ENCODE measurements at places on chromosomes 12 and 14.
A peak's percentile ranks its signal among the peaks of the same experiment; 100 is the strongest.

- no peak for DNase-seq
These were observed 1071.0 kb downstream of the SLC6A15 start for GRCh38 chr12:83841620-83842019.

- DNase-seq = no peak
These were observed 68.7 kb downstream of the NIN start for GRCh38 chr14:50762001-50762930.

DNA sequence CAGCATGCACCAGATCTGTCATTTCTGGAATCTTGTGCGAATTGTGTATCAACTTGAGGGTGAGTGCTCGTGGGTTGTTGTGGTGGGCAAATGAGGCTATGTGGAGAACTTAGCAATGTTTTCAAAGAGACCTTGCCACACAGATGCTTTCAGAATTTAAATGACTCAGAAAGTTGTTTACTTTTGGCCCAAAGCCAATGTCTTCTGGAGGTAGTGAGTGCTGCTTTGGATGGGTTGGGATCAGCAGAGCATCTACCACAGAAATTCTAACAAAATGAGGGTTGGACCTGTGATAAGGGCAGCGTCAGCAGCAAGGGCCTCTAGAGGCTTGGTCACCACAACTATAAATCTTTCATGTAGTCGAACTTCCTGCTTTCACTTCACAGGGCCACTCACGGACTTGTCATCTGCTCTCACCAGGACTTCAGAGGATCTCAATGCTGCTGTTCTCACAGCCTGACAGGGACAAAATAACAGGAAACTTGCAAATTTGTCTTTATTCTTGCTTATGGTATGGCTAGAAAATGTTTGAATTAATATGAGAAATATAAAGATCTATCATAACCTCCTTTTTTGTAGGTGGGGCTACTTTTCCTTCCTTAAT, 111.4 kb downstream of the DACT1 start:
- peak; percentile 89 for DNase-seq

DNA sequence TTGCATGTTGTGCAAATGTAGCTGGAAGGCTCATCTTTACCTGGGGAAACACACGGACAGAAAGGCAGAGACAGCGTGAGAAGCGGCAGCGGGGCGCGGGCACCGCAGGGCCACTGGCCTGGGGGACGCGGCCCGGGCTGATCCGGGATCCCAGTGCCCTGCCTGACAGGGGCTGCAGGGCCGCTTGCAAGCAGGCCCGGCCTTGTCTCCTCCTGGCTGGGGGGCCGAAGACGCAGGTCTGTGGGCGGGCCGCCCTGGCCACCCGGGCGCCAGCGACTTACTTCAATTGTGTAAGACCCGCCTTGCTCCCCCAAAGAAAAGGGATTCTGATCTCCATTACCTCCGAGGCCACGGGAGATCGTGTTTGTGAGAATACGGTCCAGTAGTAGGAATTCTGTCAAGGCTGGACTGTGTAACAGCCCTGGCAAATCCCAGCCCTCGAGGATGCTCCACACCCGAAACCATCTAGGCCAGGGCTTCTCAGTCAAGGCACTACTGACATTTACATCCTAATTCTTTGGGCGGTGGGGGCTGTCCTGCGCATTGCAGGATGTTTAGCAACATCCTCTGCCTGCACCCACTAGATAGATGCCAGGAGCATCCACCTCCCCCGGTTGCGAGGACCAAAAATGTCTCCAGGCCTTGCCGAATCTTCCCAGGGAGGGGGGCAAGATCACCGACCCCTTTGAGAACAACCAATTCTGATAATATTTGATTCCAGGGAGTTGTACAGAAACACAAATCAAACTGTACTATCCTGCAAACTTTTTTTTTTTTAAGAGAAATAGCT, 95.6 kb downstream of the BCL11B start:
- DNase-seq = no peak

GRCh38 chr12:12315838-12316237, 34.2 kb downstream of the MANSC1 start:
- DNase-seq = no peak

DNA sequence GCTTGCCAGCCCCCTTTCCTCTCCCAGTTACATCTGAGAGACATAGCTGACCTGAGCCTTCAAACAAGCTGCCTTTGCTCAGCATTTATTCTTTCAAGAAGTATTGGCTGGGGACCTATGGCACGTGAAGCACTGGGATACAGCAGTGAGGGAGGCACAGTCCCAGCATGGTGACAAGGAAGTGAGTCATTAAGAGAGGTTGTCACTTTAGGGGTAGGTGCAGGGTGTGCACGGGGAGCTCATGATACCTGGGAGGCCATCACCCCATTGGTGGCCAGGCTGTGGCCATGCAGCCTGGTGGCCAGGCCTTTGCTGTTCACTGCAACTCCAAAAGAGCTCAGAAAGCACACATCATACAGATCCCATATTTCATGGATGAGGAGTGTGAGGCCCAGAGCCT, 5.7 kb upstream of the KRT75 start:
- DNase-seq = no peak

- peak; percentile 59 for DNase-seq
These were observed 2.2 kb downstream of the SCARB1 start for GRCh38 chr12:124861492-124861891.

GRCh38 chr12:632102-632696, 31.0 kb downstream of the NINJ2 start:
- peak; percentile 82 for DNase-seq

- no peak for DNase-seq
These were observed 158.2 kb upstream of the DIO3 start for GRCh38 chr14:101402936-101403660.

DNA sequence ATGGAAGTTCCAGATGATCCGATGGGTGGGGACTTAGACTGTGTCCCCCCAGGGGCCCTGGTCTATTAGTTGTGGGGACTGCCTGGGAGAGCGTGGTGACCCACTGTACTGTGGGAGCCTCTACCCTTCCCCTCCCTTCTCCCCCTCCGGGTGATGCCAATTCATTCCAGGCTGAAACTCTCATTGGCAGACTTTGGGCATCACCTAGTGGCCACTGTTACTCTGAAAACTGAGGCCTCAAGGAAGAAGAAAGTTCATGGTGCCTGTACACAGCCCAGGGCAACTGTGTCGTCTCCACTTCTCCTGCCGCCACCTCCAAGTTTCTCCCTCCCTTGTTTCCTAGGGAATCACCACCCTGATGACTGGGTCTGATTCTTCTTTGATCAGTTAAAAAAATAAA, 173.6 kb upstream of the ALG10B start:
- DNase-seq = no peak

- DNase-seq = no peak
These were observed 123.2 kb downstream of the FGD4 start for GRCh38 chr12:32522331-32523221.

DNA sequence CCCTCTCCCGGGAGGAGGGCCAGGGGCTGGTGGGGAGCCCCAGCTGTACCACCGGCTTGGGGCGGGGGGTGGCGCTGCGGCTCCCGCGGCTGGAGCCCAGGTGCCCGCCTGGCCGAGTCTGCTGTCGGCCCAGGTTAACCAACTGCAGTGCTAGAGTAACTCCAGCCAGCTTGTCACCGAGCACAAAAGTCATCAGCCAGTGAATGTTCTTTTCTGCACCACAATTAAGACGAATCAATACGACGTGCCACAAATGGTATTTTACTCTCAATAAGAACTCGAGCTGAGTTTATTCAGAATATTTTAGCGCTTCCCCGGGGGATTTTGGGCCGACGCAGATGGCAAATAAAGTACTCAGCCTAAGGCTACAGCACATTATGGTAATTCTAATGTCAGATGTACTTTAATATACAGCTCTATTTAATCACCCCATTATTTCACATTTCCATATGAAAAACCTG, 83.2 kb downstream of the BCL11B start:
- no peak for DNase-seq

GRCh38 chr12:6810758-6811157, 10.9 kb upstream of the GPR162 start:
- DNase-seq = no peak

GRCh38 chr12:112833267-112833666, 41.7 kb downstream of the RPH3A start:
- DNase-seq = no peak

DNA sequence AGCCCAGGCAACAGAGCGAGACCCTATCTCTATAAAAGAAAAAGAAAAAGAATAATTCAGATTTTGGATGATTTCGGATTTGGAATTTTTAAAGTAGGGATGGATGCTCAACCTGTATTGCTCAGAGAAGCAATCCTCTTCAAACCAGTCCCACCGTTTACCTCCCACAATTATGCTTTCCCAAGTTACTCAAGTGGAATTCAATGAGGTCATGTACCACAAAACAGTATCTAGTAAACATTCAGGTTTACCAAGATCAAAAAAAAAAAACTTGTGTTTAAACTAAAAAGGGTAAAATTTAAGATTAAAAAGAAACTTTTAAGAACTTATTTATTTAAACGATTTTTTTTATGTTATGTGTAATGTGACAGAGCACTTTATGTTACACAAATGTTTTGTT, 2.5 kb downstream of the KDM5A start:
- DNase-seq = no peak

- no peak for DNase-seq
These were observed 6.2 kb upstream of the DDX55 start for GRCh38 chr12:123595729-123596128.

DNA sequence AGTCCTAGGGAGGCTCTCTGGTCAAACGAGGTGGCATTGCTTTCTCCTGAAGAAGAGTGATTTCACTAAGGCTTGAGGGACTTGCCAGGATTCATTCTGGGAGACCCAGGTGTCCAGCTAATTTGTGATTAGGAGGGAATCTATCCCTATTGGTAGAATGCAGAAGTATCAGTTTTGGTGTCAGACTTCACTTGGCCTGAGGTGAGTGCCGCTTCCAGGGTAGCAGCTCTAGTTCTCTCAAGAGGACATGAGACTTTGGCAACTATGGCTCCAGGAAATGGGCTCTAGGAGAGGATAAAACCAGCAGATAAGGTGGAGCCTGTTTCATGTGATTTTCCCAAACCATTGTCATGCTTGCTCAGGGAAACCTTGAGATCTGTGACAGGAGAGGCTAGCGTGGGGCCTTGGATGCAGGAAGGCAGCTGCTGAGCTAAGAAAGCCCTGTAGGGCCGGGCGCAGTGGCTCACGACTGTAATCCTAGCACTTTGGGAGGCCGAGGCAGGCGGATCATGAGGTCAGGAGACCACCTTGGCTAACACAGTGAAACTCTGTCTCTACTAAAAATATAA, 11.6 kb upstream of the TMEM117 start:
- no peak for DNase-seq

- peak; percentile 26 for DNase-seq
These were observed 27.0 kb upstream of the ESRRB start for GRCh38 chr14:76348898-76349297.

DNA sequence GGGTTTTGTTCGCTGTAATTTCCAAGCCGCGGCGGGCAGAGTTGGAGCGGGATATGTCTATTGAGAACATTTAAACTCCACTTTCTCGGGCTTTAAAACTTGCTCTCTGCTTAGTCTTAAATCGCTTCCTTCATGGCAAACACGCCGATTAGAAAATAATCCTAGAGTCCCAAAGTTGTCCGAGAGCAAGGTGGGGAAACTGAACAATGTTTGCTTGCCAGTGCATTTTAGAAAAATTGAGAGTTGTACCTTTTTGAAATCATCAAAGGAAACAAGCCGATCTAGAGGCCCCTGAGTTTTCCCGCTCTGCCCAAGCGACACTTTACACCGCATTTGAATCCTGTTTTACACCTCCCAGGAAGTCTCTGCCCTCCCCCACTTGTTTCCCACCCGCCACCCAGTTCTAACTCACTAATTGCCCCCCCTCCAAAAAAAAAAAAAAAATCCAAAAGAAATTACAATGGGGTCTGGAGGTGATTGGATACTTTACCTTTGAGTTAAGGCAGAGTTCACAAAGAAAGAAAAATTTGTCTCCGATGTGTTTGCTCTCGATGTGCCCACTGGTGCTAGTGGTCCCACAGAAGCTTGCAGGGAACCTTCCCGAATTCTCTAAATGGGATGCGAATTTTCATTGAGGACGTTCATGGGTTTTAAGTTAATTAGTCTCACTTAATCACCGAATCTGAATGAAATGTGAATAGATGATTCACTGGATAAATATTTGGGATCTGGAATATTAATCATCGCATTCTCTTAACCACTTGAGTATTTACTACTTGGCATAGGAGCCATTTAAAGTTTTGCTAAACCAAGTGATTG, 2.3 kb downstream of the HMGA2 start:
- DNase-seq = peak; percentile 85

GRCh38 chr12:117148642-117149041, 41.6 kb downstream of the FBXO21 start:
- no peak for DNase-seq

DNA sequence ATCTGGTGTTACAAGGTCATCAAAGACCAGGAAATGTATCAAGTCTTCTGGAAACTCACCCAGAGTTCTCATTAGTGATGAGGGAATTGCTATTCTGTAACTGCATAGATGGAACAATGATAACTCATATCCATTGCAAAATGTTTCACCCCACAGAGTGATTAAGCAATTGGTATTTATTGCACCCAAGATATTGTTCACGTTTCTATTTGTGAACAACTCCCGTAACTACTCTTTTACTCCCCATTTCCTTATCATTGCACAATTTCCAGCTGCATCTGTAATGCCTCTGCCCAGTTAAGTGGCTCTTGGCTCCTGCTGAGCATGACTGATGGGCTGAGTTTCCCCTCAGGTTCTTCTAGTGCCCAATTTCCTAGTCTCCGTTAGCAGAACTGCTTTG, 108.7 kb upstream of the PRICKLE1 start:
- DNase-seq = no peak

DNA sequence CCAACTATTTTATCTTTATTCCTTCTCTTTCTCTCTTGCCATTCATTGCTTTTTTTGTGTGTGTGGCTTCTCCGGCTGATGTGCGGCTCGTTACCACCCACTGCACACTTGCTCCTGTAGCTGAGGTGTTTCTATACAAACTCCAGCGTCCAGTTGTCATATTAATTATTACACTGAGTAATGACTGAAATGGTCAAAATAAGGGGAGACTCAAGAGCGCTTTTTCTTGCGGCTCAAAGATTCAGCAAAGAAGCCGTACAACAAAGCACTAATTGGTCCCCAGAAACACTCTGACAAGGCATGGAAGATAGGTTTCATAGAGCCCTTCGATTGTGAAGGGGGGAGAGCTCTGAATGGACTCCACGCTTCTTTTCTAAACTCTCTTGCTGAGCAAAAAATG, 5.6 kb upstream of the ASCL1 start:
- no peak for DNase-seq

DNA sequence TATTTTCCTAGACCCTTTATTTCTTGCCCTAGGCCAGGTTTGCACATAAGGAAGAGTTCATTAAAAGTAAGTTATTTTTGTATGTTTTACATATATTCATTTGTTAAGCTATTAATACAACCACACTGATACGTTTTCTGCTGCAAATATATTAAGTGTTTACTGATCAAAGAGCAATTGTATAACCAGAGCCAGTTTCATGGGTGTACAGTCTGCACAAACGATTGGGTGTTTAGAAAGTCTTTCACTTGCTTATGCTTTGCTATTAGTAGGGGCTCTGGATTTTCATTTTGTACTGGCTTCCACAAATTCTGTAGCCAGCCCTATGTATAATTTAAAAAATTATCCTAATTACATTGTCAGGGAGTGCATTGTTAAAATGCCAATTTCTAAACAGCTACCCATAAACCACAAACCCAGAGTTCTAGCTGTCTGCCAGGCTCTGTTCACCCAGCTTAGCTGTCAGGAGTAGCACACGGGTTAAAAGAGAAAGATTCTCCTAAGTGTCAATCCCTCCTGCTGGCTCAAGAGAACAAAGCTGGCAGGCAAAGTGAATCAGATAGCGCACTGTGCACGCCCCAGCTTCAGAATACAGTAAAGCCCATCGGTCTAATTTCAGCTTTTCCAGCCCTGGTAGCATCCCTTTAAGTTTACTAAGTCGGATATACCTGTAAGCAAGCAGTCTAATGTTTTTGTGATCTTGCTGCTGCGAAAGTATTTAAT, 151.0 kb upstream of the LMO3 start:
- no peak for DNase-seq

GRCh38 chr14:101137234-101137633, 233.7 kb upstream of the RTL1 start:
- no peak for DNase-seq

All from Caki2 (cell line).